Stimulated activated CD8-positive, alpha-beta memory T cell treated with anti-CD3 and anti-CD28 coated beads, Interleukin-12 subunit alpha, Interleukin-12 subunit beta, amount 100 ng/mL, for 1 hour (primary cell): ENCODE measurements at places on chromosomes 12 and 14.

- no peak for DNase-seq
Observed at GRCh38 chr14:78359581-78359980, 189.4 kb downstream of the NRXN3 start.

DNA sequence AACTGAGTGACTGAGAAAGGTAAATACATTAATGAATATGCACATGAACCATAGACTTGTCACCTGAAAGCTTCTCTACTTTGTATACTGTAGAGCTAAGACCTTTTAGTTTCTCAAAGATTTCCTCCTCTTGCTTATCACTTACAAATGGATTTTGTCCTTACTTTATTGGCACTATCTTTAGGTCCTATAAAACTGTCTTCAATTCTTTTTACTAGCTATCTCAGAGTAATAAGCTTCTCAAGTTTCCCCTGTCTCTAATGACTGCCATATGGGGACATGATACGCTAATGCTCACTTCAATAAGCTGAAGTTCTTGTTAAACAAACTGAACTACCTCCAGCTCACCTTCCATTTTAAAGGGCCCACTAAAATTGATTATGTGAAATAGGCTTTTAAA, 468.2 kb upstream of the CCDC196 start:
- DNase-seq, result no peak

DNA sequence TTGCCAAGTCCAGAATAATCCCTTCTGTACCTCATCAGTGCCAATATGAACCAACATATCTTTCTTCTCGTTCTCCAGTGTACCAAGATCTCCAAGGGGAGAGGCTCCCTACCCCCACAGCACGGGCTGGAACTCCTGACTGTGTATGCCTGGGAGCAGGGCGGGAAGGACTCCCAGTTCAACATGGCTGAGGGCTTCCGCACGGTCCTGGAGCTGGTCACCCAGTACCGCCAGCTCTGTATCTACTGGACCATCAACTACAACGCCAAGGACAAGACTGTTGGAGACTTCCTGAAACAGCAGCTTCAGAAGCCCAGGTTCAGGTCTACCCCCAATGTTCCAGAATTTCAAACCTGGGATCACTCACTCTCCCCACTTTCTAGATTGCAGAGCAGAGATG, 10.5 kb upstream of the OAS2 start:
- no peak for DNase-seq

DNA sequence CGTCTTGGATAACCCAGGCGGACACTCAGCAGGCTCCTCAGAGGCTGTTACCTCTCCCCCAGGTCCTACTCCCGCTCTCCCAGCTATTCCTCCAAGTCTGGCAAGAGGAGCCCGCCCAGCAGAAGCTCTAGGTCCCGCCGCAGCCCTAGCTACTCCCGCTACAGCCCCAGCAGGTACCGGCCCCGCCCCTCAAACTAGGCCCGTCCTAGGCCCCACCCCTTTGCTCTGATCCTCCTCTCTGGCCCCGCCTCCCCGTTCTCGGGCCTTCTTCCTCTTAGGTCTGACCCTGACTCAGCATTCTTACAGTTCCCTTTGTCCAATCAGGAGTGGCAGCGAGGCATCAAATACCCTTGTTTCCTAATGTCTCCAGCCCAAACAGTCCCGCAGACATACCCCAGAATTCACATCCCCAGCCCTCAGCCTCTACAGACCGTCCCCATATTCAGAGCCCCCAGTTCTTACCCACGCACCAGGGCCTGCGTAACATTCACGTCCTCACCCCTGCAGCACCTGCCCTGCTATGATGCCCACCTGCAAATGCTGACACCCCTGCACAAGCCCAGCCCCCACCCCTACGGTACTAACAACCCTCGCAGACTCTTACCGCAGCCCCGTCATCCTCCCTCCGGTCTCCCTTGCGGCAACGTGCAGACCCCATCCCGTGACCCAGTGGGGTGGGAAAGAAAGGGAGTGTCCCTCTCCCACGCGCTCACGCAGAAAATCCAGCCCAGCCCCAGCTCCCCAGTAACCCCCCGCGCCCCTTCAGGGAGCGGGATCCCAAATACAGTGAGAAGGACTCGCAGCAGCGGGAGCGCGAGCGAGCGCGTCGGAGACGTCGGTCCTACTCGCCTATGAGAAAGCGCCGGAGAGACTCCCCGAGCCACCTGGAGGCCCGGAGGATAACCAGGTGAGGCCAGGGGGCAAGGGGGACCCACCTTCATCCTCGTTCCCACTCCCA, 25.0 kb upstream of the HSPB8 start:
- DNase-seq, result no peak

GRCh38 chr14:74980398-74980730, 22.4 kb upstream of the EIF2B2 start:
- DNase-seq, result no peak

GRCh38 chr12:33825986-33826602, 196.2 kb upstream of the ALG10 start:
- no peak for DNase-seq

GRCh38 chr12:85191-85666, 18.7 kb downstream of the IQSEC3 start:
- no peak for DNase-seq

DNA sequence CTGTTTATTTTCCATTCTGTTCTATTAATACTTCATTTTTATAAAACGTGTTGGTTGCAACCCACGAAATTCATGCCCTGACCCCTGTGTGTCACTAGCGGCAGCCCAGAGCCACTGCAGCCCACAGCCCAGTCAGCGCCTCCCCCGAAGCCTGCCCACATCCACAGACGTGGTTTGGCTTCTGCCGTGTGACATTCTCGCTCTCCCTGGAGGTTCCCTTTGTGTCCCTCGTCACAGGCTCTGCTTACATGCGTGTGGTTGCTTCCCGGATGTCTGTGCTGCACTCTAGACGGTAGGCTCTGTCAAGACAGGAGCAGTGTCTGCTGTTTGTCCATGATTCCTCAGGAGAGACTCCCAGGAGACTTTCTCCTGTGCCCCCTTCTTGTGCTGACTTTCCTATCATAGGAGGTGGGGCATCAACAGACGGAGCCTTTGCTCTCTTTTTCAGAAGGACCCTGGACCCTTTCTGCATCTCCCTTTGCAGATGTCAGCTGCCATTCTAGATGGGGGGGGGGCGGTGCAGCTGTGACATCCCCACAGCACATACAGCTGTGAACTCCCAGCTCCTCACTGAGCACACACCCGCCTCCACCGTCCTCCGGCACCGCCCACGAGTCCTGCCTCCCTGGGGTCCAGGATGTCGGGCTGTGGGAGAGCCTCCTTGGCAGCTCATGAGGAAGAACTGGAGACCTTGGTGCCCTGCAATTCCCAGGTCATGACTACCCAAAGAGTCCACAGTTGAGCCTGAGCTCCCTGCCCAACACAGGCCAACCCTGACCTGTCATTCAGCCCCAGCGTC, 36.8 kb upstream of the PIWIL1 start:
- DNase-seq, result no peak

DNA sequence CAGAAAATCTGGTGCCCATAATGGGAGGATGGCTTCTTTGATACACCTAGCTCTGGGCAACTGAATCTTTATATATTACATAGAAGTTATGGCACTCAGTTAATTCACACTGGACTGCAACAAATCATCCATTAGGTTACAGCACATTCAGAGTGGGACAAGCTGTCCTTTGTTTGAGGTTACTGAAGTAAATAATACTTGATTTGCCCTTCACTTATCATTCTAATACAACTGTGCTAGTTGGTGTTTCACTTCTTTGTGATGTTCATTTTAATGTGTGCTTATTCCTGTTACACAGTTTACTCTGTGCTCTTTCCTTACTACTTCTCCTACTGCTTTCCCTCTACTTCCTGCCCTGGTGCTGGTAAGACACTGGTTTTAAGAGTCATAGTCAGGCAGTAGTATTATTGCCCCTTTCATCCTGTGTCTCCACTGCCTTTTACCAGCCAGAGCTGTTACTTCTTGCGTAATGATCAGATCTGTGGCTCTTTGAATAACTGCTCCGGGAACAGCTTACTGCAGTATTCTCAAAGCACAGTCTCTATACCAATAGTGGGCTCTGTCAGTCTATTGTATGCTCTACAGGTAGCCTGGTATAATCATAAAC, 36.4 kb upstream of the GXYLT1 start:
- no peak for DNase-seq

DNA sequence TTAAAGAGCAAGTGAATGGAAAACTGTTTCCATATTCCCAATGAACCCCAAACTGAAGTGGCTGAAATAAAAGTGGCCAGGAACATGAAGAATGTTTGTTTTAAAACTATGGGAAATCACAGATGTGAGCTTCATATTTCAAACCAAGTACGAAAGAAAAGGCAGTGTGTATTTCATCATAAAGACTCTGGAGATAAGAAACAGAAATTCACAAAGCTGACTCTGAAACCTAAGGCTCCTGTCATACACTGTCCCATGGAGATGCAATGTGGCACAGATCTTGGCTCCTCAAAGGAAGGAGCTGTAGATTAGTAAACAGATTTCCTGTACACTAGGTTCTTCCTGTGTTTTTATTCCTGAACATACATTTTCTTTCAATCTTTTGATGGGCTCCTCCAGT, 304.4 kb downstream of the MED13L start:
- no peak for DNase-seq

DNA sequence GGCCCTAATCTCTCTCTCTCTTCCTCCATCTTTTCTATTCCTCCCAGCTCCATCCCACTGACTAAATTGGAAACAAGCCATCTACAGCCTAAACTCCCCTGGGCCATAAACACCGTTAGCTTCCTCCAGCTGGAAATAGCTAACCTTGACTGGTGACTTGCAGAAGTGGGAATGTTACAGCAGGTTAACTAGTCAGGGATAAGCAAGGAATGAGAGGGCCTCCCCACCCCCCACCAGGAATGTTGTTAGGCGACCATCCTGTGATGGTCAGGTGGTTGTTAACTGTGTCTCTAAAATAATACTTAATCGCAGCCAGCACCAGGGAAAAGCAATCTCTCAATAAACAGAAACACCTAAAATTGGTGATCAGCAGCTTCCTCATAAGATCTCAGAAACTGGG, 40.8 kb downstream of the MIS18BP1 start:
- no peak for DNase-seq

- no peak for DNase-seq
Observed at GRCh38 chr12:94795520-94795919, 145.2 kb upstream of the TMCC3 start.

GRCh38 chr12:56800221-56800620, 37.1 kb downstream of the HSD17B6 start:
- no peak for DNase-seq

DNA sequence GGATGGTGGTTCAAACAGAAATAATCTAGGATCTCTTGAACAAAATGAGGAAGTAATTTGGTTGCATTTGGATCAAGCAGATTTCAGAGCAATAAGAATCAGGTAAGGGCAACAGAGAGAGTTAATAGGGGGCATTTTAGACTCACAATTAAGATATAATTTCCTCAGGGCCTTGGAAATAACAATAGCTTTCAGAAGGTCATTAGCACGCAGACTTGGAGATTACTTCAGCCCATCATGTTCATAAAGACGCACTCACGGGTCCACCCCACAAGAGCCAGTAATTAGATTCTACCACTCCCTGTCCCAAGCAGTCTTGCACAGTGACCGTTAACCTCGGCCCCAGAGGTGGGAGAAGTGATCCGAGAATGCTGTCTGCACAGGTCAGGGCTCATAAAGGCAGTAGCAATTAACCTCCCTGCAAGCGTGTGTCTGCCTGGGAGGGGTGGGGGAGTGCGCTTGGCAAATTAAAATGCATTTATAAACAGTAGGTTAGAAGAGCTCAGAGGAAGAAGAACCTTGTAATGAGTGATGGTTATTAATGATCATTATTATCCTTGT, 125.7 kb upstream of the CCDC196 start:
- DNase-seq, result no peak

- DNase-seq, result no peak
Observed at GRCh38 chr12:56863789-56864188, 70.4 kb downstream of the SDR9C7 start.

DNA sequence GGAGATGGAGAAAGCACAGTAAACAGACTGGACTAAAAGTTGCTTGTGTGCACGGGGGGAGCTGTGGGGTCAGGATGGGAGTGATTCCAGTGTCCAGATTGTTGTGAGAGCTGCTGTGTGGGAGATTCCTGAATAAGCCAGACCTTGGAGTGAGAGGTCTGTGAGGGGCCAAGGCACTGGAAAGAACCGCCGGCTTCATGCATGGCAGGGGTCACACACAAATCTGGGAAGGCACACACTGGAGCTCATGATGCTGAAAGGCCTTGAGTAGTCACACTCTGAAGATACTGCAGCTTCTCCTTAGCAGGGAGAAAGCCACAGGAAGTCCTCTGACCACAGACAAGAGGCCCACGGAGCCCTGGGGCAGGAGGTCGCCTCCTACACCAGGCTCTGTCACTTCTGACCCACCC, 23.1 kb downstream of the ADCY6 start:
- no peak for DNase-seq
